ENCODE measurements at places on chromosomes 5 and 9.

GRCh38 chr5:91090995-91091394, 292.1 kb downstream of the ARRDC3 start:
- no peak for DNase-seq

DNA sequence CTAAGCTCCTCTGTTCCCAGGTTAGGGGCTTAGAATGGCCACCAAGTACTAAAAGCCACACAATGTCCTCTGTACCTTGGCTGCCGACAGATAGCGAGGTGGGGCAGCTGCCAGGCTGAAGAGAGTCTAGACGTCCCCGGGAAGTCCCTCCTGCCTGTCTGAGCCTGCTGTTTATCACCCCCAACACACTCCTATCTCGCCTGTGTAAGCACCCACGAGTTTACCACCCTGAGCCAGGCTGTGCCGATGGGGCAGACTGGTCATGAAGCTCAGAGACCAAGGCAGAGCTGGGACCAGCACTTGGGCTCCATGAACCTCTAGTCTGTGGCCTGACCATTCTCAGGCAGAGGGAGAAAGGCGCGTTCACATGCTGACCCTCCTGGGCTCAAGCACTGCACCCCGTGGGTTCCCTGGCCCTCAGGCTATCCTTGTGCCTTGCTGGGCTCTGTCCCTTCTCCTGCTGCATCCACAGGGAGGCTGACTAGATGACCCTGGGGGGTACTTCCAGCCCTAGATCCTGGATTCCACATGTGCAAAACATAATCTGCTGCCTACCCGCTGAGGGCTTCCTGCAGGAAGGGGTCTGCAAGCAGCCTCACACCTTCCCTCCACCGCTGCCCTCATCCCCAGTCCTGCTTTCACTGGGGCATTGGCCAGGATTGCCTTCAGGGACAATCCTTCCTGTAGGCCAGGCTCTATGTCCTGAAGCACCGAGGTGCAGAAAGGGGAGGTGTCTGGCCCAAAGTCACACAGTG, 18.6 kb upstream of the SLC25A51 start:
- no peak for DNase-seq

- peak; percentile 54 for DNase-seq
Measured at GRCh38 chr5:17021602-17021932, 85.5 kb upstream of the MYO10 start.

DNA sequence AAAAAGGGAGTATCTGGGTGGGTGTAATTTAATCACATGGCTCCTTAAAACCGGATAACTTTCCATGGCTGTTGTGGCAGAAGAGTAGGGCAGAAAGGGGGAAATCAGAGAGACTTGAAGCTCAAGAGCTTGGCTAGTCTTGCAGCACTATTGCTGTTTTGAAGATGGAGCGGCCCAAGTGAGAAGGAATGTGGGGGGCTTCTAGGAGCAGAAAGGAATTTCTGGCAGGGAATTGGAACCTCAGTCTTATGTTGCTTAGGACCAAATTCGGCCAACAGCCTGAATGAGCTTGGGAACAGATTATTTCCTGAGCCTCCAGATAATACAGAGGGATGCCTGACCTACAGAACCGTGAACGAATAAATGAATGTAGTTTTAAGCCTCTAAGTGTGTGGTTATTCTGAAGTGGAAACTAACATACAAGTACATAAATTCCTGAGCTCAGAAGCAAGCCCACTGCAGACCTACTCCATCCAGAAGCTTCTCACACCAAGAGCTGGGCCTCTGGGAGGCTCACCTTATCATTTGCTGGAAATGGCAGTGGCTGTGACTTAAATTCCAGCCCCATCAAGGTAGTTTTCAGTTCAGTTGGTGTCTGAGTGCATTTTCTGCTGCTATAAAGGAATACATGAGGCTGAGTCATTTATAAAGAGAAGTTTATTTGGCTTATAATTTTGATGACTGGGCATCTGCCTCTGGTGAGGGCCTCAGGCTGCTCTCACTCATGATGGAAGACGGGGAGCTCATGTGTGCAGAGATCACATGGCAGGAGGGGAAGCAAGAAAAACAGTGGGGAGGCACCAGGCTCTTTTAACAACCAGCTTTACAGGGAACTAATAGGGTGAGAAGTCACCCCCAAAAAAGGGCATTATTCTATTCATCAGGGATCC, 15.3 kb upstream of the TMEM174 start:
- no peak for DNase-seq

- DNase-seq: no peak
Measured at GRCh38 chr9:132201139-132201538, 39.3 kb downstream of the NTNG2 start.

DNA sequence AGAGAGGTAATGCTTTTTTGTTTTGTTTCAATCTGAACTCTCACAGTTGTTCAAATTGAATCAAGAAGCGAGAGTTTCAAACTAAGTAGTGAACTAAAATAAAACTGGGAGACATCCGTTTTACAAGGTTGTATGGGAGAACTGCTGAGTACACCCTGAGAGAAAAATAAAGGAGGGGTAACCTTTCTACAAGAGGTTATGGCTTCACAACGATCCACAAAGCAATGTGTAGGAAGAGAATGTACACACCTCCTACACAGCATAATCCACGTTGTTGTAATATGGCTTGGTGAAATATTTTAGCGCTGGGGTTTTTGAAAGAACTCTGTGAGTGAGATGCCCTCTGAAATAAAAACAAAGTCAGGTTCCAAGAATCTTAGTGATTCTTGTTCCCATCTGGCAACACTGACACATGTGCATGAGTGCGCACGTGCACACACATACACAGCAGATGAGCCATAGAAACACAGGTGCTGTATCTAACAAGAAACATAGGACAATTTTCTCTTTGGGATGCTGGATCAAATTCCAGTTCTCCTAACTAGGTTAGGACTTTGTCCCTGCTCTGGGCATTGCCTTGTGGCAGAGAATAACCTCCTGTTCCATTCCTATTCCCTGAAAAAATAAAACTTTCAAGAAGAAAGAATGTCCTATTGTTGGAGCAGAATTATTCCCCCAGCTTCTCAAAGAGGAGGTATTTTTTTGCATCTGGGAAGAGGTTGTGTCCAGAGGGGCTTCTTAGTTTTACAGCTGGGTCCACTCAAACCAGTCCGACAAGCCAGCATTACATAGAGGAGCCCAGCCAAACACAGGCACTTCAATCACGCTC, 94.5 kb upstream of the EFNA5 start:
- no peak for DNase-seq

GRCh38 chr9:94554439-94555331, at the start of gene PCAT7:
TSS of gene PCAT7 (plus strand) at chr9:94555083.
- DNase-seq: peak; percentile 46

DNA sequence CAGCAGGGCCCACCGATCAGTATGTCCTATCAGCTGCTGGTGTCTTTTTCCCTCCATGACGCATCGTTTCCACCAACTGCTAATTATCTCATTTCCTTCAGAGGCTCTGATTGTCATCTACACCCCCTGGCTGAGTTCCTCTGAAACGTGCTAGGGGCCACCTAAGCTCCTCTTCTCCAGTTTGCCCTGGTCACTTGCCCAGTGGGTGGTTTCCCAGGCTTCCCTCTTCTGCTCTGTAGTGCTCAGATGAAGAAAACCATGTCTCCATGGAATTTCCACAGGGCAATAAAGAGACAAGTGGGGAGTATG, 65.3 kb downstream of the TSTD2 start:
- DNase-seq: no peak

DNA sequence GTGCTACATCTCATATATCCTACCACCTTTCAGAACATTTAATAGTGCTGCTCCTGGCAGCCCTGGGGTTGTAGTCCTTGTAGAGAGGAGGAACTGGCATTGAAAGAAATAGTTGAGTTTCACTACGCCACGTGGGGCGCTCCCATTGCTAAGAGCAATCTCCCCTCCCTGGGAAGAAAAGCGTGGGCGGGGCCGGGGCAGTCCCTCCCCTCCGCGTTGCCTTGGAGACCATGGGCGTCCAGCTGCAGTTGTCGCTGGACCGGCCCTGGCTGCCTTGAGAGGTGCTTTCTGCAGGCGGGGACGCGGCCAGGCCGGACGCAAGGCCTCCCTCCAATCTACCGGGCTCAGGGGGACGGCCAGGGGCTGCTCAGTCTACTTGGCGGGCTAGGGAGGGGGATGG, 368 bp upstream of the CCDC180 start:
- peak; percentile 86 for DNase-seq

- no peak for DNase-seq
Measured at GRCh38 chr5:143234162-143234842, 169.2 kb downstream of the NR3C1 start.

DNA sequence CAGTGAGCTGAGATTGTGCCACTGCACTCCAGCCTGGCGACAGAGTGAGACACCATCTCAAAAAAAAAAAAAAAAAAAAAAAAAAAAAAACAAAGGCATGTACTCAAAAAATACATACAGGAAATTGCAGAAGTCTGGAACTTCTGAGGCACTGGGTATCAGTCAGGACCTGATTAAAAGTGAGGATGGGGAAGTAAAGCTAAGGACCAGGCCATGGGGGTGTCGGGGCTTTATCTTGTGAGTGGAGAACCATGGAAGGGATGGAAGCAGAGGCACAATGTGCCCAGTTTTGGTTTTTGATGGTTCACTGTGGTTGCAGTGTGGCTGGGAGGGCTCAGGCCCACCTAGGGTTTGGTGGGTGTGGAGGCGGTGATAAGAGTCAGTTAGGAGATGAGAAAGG, 212.7 kb upstream of the PIK3R1 start:
- DNase-seq: no peak

DNA sequence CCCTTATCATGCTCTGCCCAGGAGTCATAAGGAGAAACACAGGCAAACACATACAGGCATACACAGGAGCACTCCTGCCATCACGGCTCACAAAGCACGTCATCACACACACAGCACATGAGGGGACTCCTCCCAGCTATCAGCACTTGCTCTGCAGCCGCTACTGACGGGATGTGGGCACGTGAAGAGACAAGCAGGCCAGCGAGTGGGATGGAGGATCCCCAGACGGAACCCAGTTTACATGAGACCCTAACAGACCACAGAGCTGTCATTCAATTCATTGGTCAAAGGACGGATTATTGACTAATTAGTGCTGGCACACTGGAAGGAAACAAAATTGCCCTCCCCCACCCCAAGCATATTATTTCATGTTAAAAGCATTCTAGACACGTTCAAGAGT, 53.6 kb downstream of the SEMA4D start:
- DNase-seq: no peak

- DNase-seq: peak; percentile 51
Measured at GRCh38 chr5:169411786-169412430, 111.0 kb upstream of the SLIT3 start.

GRCh38 chr9:20382460-20383071, 239.7 kb downstream of the MLLT3 start:
- DNase-seq: no peak

DNA sequence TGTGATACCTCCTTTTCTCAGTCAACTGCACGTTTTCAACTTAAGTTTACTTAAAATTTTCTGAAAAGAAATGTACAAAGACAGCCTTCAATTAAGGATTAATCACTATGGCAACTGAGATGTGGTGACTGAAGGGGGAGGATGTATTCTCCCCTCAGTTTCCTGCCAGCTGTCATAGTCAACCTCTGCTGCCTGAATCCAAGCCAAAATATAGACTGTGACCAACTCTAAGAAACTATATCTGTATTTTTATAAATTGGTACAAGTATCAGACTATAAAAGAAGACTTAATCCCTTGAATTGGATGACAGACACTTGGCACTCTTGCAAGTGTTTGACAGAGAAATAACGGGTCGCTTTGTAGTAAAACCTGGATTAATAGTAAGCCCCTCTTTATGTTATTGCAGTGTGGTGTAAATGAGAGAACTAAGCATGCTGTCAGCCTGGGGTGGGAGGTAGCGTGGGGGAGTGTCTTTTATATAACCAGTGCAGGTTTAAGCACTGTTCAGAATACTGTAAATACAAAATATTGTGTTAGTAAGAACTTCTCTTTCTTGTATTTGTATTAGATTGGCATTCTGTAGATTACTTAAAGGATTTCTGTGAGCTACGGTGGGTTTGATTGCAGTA, 106.4 kb downstream of the ERCC6L2 start:
- DNase-seq: no peak

GRCh38 chr9:98195671-98196070, 3.2 kb upstream of the CORO2A start:
- no peak for DNase-seq

DNA sequence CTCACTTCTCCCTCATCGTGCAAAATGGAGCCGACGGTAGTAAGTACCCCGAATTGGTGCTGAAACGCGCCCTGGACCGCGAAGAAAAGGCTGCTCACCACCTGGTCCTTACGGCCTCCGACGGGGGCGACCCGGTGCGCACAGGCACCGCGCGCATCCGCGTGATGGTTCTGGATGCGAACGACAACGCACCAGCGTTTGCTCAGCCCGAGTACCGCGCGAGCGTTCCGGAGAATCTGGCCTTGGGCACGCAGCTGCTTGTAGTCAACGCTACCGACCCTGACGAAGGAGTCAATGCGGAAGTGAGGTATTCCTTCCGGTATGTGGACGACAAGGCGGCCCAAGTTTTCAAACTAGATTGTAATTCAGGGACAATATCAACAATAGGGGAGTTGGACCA, 979 bp downstream of the PCDHGA12 start:
- DNase-seq: peak; percentile 27

DNA sequence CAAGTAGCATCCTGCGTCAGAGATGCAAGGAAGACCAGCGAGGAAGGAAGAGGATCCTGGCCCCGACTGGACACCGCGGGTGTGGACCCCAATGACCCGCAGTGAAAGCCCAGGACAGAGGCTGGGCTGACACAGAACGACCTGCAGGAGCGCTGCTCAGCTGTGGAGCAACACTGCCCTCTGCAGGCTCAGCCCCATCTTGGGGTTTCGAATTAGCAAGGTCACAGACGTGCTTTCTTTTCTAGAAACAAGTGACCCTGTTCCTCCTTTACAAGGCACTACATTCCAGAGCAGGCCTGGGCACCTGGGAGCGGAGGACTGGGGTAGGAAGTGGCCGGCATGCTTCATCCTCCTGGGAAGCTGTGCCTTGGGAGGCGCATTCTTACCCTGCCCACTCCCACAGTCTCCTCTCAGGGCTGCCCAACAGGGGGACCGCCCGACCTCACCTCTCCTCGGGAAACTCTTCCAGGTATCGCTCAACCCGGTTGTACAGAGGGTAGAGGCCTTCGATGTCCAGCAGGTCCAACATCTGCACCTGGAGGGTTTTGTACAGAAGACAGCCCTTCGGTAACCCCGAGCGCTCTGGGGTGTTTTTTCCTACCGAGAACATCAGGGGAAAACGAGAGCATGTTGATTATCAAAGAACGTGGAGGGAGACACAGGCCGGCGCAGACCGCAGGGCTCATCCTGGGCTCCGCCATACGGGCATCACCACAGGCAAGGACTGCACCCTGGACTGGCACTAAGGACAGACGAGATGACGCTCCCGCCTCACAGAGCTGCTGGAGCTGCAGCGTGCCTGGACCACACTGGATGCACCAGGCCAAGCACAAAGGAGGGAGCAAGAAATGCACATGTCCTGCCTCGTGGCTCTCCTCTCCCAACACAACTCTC, 35.0 kb downstream of the IPPK start:
- peak; percentile 79 for DNase-seq

DNA sequence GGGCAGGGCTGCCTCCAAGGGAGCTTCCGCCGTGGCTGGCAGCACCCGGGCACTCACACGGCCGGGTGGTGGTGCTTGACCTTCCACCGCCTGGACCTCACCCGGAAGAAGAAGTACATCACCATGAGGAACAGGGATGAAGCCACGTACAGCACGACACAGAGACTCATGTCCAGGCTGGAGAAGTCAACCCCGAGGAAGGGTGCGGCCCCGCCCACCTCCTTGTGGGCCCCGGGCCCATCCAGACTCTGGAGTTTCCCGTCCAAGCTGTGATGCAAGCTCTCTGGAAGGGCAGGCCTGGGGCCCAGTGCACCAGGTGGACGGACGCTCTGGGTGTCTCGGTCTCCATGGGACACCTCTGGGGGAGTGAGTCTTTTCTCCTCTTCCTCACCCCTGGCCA, 3.7 kb upstream of the LHX3 start:
- DNase-seq: no peak
